ENCODE measurements at places on chromosomes 1 and 21. TPM values are rescaled to one million over a fixed set of nuclear protein-coding genes. Genes with fewer than 3 reads are reported as not detected.

RHEX gene
- 0.83 TPM for polyA plus RNA-seq

MYOC gene
- 2.9 TPM for polyA plus RNA-seq

KANK4 gene
- polyA plus RNA-seq = 0.60 TPM

CYP4A11 gene
- 0.68 TPM for polyA plus RNA-seq

CRYZL1 gene
- 23.8 TPM for polyA plus RNA-seq

KCNE2 gene
- polyA plus RNA-seq = 240 TPM

WASF2 gene
- 24.7 TPM for polyA plus RNA-seq

CD1E gene
- polyA plus RNA-seq = not detected

RAB7B gene
- polyA plus RNA-seq = 3.4 TPM

TCHH gene
- not detected for polyA plus RNA-seq

B3GALT5 gene
- polyA plus RNA-seq = 0.12 TPM

UTS2 gene
- not detected for polyA plus RNA-seq

LYPD8 gene
- not detected for polyA plus RNA-seq

ANKRD34A gene
- polyA plus RNA-seq = not detected

HAO2 gene
- not detected for polyA plus RNA-seq

KIF2C gene
- polyA plus RNA-seq = 1.4 TPM

FCGR3A gene
- polyA plus RNA-seq = 5.8 TPM

RHCE gene
- not detected for polyA plus RNA-seq

ASCL5 gene
- polyA plus RNA-seq = not detected

ZFP69 gene
- polyA plus RNA-seq = 2.6 TPM

TBX15 gene
- polyA plus RNA-seq = 0.05 TPM

AMY1C gene
- not detected for polyA plus RNA-seq

KIF26B gene
- polyA plus RNA-seq = 0.56 TPM
